Skeletal muscle cell (primary cell): ENCODE measurements at places on chromosomes 12 and 14.

- DNase-seq, result no peak
These were observed 1143.6 kb downstream of the FLRT2 start for GRCh38 chr14:86673523-86673969.

GRCh38 chr12:9606736-9607372 lies 862 bp downstream of the KLRB1 start:
- no peak for DNase-seq

GRCh38 chr14:24954700-24955037 lies 95.3 kb downstream of the STXBP6 start:
- no peak for DNase-seq

DNA sequence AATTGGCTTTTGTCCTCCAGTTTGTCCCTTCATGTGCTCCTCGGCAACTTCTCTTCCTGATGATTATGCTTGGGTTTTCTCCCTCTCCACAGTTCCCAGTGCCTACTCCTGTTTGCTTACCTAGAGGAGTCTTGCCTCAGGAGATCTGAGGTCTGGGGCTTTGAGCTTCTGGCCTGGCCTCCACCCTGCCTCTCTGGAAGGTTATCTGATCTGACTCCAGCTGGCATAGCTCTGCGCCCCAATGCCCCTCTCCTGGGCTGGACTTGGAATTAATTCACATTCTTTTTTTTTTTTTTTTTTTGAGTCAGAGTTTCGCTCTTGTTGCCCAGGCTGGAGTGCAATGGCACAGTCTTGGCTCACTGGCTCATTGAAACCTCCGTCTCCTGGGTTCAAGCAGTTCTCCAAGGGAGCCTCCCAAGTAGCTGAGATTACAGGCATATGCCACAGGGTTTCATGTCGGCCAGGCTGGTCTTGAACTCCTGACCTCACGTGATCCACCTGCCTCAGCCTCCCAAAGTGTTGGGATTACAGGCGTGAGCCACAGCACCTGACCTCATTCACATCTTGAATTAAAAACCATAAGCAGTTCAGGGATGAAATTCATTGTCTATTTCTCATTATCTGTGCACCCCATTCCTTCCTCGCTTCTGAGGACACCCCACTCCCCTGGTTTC lies 33.5 kb downstream of the CFL2 start:
- DNase-seq, result no peak

- no peak for DNase-seq
These were observed 41.7 kb upstream of the DDX11 start for GRCh38 chr12:31031951-31032335.

DNA sequence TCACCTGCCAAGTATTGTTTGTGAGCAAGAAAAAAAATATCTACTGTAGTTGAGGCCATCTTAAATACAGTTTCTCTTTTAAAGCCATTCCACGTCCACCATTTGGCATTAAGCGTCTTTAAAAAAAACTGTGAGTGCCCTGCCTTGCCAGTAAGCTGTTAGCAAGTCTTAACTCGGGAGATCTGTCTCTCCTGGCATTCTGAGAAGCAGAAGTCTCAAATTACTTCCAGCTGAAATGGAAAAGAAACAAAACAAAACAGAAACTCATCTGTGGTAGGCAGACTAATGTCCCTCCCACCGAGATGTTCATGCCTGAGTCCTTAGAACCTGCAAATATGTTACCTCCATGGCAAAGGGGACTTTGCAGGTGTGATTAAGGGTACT lies 126.2 kb downstream of the CRADD start:
- peak; percentile 80 for DNase-seq

DNA sequence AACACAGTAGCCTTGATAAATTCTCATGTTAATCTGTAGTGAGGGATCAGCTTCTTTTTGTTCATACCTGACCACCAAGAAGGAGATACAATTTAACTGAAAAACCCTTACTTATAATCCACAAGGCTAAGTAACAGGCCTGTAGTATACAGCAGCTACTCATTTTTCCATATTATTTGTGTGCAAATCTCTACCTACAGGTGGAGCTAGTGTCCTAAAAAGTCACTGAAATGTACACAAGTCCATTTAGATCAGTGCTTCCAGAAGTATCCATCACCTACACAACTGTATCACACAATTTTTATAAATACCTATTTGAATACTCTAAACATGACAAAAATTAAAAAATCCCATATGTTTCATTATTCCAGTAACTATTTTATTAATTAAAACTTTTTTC lies 173.2 kb downstream of the SLC35F4 start:
- DNase-seq, result peak; percentile 10

DNA sequence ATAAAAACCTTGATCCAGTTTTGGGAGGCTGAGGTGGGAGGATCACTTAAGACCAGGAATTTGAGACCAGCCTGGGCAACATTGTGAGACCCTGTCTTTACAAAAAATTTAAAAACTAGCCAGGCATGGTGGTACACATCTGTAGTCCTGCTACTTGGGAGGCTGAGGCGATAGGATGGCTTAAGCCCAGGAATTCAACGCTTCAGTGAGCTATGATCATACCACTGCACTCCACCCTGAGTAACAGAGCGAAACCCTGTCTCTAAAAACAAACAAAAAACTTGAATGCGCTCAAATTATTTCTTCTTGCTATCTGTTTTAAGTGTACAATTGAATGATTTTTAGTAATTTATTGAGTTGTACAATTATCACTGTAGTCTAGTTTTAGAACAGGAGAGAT lies 20.1 kb downstream of the WDR20 start:
- DNase-seq, result no peak

DNA sequence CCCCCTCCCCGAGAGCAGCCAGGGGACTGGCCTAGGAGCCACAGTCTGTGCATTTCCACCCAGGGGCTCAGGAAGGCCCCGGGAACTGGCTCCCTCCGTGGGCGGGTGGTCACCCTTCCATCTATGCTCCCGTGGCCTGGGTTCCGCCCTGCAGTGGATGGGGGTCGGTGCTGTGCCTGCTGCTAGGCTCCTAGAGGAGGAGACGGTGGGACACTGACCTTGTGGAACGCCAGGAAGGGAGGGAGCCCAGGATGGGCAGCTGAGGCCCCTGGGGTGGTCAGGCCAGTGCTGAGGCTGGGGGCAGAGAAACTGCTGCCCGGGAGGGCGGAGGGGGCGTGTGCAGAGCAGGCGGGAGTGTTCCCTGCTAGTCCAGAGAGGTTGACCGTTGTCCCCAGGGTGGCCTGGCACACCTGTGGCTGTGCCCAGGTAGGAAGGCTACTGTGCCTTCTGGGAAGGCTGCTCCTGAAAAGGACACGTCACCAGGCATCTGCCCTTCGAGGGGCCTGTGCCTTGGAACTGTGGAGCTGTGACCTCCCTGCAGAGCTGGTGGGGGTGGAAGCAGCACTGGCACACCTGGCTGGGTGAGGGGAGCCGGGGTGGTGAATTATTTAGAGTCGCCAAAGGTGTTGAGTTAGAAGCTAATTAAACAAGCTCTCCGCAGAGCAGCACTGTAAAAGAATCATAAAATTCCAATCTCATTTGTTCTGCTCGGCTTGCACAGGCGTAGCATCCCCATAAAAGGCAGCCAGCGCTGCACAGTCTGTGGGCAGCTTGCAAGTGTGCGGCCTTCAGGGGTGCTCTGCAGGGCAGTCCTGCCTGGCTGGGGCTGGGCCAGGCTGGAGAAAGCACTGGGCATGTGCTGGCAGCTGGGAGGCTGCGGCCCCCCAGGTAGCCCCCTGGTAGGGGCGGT lies 145.1 kb downstream of the KIF26A start:
- no peak for DNase-seq

DNA sequence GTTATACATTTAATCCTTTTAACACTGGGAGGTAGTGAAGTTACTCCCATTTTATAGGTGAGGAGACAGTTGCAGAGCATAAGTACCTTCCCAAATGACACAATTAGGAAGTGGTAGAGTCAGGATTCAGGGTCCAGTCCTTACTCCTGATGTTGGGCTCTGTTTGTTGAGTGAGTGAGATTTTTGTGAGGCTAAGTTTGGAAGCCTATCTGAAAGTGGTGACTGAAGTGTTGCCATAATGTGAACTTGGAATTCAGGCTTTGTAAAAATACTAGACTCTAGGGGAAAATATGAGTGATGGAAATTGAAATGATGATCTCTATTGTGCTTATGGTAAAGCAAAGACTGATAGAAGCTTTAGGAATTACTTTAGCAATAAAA lies 2.2 kb downstream of the NUDT4 start:
- DNase-seq, result no peak

GRCh38 chr12:51077930-51078329 lies 5.5 kb downstream of the CSRNP2 start:
- DNase-seq, result no peak

DNA sequence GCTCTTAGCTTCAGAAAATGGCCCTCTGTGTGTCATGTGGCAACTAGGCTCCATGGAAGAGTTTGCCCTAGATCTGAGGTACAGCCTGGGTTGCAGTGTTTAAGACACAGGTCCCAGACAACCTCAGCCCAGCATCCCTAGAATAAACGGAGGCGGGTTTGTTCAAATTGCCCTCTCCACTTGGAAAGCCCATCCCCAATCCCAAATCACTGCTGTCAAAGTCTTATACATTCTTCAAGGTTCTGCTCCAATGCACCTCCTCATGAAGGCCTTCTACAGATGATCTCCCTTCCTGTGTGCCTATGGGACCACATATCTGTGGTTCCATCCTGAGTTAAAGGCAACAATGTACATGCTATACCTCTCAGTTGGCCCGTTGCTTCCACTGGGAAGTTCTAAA lies 289.8 kb downstream of the DPF3 start:
- DNase-seq, result no peak

GRCh38 chr12:106239241-106239950 lies 8.4 kb downstream of the CKAP4 start:
- DNase-seq, result no peak

- no peak for DNase-seq
These were observed 441.1 kb downstream of the BCAT1 start for GRCh38 chr12:24507827-24508226.

GRCh38 chr14:50608302-50608851 lies 48.4 kb downstream of the ATL1 start:
- no peak for DNase-seq

GRCh38 chr14:68441542-68441941 lies 351.3 kb downstream of the ZFP36L1 start:
- no peak for DNase-seq

DNA sequence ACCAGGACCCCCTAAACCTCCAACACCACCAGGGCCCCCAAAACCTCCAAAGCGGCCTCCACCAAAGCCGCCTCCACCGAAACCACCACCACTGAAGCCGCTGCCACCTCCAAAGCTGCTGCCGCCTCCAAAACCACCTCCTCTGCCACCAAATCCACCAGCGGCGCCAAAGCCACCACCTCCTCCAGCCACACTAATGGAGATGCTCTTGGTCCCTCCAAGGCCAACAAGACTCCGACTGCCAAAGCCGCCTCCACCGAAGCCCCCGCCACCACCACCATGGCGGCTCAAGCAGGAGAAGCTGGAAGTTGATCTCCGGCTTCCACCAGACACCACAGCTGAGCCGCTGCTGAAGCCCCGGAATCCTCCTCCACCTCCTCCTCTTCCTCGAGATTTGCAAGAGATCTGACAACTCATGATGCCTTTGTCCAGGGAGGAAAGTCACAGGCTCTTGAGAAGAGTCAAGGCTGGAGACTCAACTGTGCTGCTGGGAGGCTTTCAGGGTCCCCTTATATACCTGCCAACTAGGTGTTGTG lies at the start of gene KRT2:
Gene KRT2 (minus strand): TSS at position 486 of the 536 bp plus-strand sequence. CDS start 69 bp downstream, at position 417.
- DNase-seq, result no peak

GRCh38 chr12:124422570-124423523 lies 128.0 kb downstream of the RFLNA start:
- DNase-seq, result peak; percentile 91
